ENCODE measurements at places on chromosomes 11 and 22.
A peak's percentile ranks its signal among the peaks of the same experiment; 100 is the strongest.

DNA sequence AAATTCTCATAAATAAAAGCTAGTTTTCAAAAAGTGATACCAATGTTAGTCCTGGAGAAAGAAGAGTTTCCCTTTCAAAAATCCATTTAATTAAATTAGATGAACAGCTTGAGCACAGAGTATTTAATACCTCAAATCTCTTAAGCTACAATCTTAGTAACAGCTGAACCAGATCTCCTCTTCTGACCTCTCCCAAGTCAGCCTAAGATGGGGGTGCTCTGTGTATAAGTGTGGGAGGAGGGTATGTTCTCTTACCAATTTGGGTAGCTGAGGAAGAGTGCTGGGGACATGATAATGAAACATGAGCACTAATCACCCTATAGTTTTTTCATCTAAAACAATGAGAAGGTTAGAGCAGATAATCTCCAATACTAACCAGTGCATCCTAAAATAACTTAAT, 9.6 kb downstream of the TPH1 start:
- no peak for DNase-seq

DNA sequence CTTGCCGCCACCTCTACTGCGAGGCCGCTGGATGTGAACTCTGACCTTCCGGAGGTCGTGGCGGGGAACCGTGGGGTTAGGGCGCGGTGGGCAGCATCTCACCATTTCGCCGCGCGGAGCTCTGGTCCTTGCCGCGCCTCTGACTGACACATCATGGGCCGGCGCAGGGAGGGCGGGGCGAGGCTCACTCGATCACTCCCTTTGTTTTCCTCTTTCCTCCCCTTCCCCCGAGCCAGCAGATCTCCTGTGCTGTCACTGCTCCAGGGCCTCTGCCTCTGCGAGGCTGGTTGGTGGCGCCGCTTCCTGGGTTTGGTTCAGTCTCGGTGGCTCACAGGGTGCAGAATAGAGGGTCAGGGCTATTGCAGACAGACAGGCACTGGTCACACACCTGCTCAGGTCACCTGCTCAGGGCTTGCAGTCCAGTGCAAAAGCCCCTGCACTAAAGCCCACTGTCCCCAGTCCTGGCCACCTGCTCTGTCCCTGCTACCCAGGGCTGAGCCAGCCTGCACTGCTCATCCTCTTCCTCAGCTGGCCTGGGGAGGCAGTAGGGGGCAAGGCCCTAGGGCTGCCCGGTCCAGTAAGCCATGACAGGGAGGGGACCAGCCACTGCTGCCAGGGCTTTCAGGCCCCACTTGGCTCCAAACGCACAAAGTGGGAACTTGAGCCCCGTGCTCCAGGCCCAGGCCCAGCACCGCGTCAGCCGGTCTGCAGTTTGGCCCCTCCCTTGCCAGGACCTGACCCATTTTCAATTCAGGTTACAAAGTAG, 36.2 kb downstream of the PISD start:
- peak; percentile 89 for DNase-seq

DNA sequence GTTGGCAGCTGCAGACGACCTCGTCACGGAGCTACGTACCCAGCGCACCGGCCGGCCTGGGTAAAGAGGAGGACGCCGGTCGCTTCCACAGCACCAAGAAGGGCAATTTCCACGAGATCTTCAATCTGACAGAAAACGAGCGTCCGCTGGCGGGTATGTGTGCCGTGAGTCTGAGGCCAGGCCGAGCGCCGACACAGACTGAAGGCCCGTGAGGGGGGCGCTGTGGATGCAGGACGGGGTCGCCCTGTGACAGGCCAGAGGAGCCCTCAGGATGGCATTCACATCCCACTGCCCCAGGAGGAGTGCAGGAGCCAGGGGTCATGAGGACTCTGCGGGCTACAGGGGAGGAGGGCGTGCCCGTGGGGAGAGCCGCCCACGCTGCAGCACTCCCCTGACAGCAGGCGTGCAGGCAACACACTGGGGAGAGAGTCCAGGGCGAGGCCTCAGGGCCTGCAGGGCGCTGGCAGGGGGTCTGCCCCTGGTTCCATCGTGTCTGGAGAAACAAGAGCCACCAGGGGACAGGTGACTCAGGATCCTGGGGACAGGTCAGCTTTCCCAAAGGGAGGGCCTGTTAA, 53.6 kb downstream of the GRAMD4 start:
- no peak for DNase-seq

- DNase-seq: no peak
These were observed 31.7 kb downstream of the DCDC1 start for GRCh38 chr11:31337806-31338205.

DNA sequence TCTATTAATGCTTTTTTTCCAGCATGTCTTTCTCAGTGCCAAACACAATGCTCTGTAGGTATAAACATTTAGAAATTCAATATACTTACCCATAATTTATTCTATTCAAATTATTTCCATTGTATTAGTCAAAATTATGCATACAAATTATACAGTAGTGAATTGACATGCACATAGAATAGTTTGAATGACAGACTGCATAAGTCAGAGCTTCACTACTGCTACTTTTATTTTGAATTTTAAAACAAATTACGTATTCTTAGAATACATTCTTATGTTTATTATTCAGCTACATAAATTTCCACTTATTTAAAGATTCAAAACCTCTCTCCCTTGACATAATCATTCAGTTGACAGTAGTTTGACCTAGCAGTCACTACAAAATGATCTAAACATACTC, 808.0 kb upstream of the CCDC179 start:
- no peak for DNase-seq

DNA sequence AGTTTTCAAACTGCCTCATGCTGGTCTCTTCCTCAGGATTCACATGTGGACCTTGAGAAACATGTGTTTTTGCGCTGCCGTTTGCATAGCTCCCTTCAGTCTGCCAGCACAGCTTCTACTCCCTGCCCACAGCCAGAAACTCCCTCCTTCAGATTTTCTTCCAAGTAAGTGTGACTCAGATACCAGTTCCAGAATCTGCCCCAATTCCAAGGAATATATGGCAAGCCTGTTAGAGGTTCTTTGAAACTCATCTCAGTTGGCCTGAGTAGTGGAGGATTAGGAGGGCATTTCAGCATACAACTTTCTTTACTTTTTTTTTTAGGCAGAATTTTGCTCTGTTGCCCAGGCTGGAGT, 67.1 kb downstream of the SNX19 start:
- no peak for DNase-seq

DNA sequence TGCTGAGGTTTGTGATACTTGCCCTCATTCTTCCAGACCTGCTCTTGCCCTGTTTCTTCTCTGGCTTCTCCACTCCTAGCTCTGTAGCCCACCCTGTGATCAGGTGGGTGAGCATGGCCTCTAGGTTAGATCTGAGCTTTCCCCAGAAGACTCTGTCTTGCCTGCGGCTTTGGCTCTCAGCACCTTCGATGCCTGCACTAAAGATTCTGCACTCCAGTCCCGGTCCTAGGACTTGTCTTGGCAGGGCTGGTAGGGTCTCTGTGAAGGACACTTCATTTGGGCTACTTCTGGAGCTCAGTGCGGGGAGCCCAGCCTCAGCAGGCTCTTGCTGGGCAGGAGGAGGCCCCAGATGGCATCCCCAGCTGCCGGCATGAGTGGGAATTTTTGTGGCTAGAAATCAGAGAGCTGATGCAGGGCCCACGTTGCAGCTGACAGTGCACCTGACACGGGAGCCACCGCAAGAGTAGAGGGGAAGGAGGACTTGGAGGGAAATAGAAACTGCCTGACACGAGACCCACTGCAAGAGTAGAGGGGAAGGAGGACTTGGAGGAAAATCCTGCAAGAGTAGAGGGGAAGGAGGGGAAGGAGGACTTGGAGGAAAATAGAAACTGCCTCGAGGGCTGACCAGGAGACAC, 226.9 kb upstream of the B3GAT1 start:
- DNase-seq: no peak

DNA sequence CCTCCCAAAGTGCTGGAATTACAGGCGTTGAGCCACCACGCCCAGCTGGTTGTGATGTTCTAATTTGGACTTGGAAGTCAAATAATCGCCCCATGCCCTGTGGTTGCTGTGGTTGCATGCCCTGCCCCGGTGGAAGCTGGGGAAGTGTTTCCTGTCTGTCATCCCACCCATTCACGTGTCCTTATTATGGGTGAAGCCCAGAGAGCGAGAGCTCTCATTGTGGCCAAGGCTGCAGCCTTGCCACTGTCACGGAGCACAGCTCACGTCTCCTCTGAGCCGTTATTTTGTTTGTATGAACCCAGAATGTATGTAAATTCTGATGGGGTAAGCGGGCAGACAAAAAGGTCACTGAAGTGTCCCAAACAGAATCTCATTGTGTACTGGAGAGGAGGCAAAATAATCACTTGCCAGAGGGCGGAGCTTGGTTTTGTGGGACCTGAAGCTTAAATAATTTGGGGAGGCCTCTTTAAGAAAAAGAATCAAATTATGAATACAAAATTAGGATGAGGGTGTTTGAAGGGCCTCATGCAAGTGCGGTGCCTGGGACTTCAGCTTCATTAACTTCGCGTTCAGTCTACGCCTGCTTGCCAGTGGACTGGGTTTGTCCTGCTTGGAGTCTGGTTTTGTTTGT, 25.8 kb upstream of the TREH start:
- no peak for DNase-seq

DNA sequence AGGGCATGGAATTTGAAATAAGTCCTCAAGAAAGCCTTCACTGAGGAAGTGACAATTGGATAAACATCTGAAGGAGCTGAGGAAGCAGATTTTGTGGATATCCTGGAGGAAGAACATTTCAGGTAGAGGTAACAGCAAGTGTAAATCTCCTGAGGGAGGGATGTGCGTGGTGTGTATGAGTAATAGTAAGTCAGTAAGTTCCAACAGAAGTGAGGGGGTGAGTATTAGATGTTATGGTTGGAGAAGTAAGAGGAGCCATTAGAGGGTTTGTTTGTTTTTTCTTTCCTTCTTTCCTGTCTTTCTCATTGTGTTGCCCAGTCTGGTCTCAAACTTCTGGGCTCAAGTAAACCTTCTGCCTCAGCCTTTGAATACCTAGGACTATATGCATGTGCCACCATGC, 29.0 kb downstream of the ANKRD42 start:
- DNase-seq: no peak

GRCh38 chr11:35146711-35147110, 7.7 kb downstream of the CD44 start:
- no peak for DNase-seq

DNA sequence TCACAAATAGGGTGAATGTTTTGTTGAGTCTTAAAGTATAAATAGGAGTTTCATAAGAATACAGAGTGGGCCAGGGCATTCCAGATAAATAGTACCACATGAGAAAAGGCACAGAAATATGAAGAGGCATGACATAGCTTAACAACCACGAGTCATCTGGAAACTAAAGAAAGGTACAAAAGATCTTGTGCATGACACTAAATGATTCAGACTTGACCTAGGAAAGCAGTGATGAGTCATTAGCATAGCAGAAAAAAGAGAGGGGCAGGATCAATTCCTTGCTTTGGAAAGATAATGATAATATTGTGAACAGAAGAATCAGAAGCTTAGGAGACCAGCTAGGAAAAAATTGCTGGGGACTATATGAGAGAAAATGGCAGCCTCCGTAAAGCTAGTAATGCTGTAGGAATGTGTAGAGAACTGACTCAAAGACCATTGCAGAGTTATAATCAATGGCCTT, 47.6 kb upstream of the FIBIN start:
- DNase-seq: no peak

DNA sequence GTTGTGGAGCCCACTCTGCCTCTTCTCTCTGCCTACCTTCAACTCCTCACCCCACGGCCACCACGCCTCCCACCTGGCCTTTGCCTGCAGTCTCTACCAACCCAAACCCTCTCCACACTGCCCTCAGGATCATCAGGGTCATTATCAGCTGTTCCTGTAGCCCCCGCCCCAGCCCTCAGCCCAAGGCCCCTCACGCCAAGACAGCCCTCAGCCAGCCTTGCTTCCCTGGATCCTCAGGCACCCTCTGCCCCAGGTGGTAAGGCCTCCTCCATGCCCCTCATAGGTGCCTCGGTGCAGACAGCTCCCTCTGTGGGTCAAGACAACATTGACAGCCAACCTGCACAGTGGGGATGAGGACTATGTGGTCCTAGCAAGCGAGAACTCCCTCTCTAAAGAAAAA, 1.7 kb downstream of the SBF1 start:
- DNase-seq: no peak

DNA sequence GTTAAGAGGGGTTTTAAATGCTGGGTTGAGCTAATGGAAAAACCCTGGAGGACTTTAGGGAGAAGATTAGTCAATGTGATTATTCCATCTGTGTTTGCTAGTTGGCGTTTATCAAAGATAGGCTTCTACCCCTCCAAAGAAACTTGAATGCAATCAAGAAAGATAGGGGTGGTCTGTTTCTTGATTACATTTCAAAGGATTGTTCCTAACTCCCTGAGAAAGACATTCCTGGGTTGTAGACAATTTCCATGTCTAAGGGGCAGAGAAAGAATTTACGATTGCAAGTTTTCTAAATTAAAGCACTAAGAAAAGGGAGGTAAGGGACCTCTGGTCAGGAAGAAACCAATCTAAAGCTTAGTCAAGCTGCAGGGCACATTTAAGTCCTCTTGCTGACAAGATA, 2268.7 kb downstream of the LRRC4C start:
- DNase-seq: no peak

GRCh38 chr11:130760515-130761125, 155.7 kb downstream of the SNX19 start:
- no peak for DNase-seq

GRCh38 chr11:113894421-113894996, 10.1 kb upstream of the HTR3B start:
- no peak for DNase-seq
